ENCODE measurements at places on chromosomes 6 and 20.
A peak's percentile ranks its signal among the peaks of the same experiment; 100 is the strongest.

DNA sequence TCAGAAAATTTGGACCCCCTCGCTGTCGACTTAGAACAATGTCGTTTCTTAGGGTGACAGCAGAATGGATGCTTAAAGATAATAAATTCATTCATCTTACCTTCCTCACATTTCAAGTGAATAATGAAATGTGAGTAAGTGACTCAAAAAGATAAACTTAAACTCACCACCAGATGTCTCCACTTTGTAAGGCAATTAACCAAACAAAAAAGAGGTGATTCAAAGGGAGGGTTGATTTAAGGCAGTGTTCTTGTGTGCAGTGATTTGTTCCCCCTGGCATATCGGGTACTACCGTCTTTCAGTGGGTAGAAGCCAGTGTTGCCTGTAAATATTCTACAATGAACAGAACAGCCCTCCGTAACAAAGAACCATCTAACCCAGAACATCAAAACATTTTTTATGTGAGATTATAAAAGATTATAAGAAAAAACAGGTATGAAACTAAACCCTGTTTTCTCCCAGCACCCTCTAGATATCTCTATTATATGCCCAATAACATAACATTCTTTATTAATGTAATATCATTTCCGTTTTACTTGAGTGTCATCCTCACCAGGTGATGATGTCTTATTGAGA, 589.7 kb downstream of the CBLN4 start:
- peak; percentile 38 for DNase-seq

DNA sequence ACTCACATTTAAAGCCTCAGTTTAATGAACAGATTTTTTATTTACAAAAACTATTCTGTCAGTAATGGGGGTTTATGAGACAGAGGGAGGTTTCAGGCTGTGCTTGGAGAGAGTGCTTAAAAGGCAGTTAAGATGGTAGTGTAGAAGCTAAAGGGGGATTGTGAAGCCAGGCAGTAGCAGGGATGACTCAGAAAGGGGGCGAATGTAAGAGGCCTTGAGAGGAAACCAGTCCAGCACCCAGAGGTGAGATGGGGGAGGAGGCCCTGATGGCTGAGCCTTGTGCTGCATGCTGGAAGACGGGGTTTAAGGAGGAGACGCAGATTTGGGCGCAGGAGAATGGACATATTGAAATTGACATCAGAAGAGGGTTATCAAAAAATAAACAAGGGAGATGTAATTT, 6.6 kb upstream of the SERPINB9 start:
- no peak for DNase-seq

- DNase-seq = no peak
Observed at GRCh38 chr6:38583523-38583922, 56.2 kb downstream of the BTBD9 start.

- DNase-seq = no peak
Observed at GRCh38 chr6:154165478-154165877, 126.4 kb downstream of the OPRM1 start.

GRCh38 chr6:29696147-29697125, 15.5 kb upstream of the ZFP57 start:
- peak; percentile 20 for DNase-seq

- DNase-seq = peak; percentile 33
Observed at GRCh38 chr20:34066476-34067090, 45.5 kb downstream of the EIF2S2 start.

DNA sequence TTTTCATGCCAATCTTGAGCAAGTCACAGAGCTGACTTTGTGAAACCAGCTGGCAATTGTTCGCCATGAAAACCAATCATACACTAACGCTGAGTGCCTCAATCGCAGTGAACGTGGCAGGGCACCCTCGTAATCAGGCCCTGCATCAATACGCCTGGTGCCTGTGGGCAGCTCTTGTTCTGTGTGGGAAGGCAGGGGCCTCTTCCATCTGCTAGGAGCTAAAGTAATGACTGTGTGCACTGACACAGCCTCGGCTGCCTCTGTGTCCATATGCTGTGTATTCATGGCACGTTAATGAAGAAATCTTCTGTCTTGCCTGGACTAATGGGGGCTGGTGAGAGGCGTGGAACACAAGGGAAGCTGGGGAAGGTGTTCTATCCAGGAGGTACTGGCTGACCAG, 27.8 kb upstream of the SYNDIG1 start:
- DNase-seq = no peak

- DNase-seq = no peak
Observed at GRCh38 chr6:121201105-121201504, 133.2 kb downstream of the TBC1D32 start.

DNA sequence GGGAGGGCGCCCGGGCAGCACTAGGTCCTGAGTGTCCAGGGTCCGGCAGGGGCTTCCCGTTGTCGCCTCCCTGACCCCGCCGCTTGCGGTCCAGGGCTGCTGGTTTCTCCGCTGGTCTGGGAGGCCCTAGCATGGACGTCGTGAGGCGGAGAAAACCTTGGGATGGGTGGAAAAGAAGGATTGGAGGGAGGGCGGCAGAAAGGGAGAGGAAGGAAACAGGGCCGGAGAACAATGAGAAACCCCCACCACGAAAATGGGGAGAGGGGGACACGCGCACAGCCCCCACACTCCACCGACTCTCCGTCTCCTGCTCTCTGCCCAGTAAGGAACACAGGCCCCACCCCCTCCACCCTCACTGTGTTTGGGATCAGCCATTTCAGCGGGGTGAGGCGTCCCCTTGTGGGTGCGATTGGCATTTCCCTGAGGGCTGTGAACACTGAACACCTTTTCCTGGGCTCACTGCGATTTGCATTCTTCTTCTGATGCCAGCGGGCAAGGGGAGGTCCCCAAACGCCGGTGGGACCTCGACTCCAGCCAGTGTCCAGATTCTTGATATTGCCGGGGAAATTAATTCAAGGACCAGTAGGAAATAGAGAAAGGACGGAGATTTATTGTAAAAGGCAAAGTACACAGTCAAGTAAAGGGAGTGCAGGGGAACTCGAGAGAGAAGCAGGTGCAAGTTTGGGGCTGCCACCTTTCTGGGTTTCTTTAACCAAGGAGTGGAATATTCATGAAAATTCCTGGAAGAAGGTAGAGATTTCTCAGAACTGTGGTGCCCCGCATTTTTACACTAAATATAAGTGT, 3.3 kb upstream of the RAET1G start:
- peak; percentile 92 for DNase-seq

- DNase-seq = no peak
Observed at GRCh38 chr6:17730078-17730704, 23.5 kb upstream of the NUP153 start.
